ENCODE measurements at places on chromosomes 16 and 17.

DNA sequence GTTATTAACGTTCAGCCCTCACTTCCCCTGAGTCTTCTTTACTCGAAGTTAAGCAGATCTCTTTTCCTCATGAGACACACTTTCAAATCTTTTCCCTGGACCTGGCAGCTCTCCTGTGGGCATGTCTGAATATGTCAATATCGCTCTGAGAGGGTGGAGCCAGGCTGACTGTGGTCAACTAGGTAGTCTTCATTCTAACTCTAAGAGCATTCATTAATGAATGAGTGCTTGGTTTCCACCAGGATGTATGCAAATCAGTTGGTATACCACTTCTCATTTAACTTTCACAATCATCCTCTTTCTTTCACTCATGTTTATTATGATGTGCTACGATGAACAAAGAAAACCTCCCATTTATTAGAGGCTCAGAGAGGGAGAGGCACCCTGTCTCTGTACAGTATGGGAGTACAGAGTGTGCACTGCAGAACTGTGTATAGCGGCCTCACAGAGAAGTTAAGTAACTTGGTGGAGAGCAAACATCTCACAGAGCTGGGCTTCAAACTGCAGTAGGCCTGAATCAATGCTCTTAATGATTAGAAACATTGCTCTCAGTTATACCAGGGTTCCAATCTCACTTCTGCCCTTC is 39.9 kb downstream of the OTOA start:
- DNase-seq = no peak

DNA sequence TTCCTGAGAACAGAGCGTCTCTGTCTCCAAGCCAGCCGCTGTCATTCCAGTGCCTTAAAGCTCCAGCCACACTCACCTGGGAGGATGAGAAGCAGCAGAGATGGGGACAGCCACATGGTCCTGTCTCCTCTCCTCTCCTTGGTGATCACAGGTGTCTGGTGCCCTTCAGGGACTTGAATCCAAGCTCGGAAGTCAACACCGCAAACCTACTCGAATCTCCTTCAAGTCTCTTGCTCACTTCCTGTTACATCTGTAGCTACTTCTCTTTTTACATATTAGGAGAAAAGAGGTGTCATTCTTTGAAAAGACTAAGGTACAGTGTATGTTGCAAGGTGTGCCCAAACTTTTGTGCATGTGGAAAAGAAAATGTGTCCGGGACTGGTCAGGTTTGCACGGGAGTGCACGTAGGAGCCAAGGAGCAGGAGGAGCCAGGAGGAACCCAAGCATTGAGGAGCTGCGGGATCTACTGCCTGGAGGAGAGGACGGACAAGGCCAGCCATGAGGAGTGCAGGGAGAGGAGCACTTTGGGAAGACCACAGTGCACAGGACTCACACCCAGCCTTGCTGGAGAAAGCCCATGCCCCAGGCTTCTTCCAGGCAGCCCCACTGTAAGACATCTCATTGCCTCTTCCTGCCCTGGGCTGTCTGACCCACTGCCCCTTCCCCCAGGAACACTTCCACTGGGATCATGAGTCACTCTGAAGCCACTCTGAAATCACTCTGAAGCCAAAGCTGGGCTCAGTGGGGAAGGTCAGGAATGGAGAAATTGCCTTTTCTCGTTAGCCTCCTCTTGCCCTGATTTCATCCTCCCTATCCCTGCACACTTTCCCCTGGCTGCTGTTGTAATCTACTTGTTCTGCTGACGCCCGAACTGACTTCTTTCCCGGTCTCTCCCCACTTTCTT is at the start of gene CD300LD:
TSS of gene CD300LD (minus strand) at position 197 of the 904 bp plus-strand sequence. CDS start at position 116, 81 bp downstream.
- DNase-seq = peak; percentile 37

DNA sequence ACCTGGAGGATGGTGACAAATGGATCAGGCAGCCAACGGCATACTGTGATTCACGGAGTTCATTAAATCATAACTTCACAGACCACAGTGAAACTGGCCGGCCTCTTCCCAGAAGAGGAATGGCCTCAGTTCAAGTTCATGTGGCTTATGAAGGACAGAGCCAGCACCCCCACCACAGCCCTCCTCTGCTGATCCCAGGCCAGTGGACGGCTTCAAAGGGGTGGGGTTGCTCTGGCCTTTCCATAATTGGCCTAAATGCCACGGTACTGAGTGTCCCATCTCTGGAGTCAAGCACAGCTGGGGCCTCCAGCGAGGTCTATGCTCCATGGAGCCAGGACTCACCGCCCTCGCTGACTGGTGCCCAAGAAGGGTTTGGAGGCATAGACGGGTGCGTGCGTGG is 21.4 kb downstream of the GALNS start:
- DNase-seq = no peak

GRCh38 chr17:57197466-57198071 is 58.8 kb upstream of the MSI2 start:
- DNase-seq = no peak

GRCh38 chr17:82083533-82084359 is 14.3 kb downstream of the FASN start:
- no peak for DNase-seq

DNA sequence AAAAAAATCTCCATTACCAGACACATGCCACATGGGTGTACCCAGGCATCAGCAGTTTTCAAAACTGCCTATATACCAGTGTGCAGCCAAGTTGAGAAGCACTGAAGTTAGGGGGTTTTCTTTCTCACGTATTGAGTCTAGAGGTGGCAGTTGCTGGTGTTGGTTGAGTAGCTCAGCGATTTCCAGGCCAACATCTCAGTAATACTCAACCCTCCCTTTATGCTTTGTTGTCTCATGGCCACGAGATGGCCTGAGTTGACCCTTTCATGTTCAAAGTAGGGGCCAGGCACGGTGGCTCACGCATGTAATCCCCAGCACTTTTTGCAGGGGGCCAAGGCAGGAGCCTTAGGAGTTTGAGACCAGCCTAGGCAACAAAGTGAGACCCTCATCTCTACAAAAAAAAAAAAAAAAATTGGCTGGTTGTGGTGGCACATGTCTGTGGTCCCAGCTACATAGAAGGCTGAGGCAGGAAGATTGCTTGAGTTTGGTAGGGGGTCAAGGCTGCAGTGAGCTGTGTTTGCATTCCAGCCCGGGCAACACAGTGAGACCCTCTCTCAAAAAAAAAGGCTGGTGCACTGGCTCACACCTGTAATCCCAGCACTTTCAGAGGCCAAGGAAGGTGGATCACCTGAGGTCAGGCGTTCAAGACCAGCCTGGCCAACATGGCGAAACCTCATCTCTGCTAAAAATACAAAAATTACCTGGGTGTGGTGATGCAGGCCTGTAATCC is 10.8 kb downstream of the LRRC3C start:
- no peak for DNase-seq

DNA sequence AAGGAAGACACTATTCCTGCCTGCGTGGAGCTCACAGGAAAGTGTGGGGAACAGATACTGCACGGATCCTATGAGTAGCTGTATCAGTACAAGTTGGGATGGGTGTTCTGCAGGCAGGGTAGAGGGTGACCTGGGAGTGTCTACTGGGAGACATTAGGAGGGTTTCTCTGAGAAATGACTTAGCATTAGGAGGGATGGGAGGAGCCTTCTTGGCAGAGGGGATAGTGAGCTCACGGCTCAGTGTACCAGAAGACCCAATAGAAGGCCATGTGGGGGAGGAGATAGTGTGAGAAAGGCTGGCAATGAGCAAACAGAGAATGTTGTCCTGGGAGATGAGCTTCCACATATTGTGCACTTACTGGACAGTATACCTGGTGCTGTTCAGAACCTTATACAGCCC is 109.1 kb downstream of the MSI2 start:
- DNase-seq = no peak

GRCh38 chr16:49782405-49782804 is 73.5 kb downstream of the ZNF423 start:
- no peak for DNase-seq

- DNase-seq = peak; percentile 39
Observed at GRCh38 chr16:67719778-67720144, 645 bp upstream of the GFOD2 start.

DNA sequence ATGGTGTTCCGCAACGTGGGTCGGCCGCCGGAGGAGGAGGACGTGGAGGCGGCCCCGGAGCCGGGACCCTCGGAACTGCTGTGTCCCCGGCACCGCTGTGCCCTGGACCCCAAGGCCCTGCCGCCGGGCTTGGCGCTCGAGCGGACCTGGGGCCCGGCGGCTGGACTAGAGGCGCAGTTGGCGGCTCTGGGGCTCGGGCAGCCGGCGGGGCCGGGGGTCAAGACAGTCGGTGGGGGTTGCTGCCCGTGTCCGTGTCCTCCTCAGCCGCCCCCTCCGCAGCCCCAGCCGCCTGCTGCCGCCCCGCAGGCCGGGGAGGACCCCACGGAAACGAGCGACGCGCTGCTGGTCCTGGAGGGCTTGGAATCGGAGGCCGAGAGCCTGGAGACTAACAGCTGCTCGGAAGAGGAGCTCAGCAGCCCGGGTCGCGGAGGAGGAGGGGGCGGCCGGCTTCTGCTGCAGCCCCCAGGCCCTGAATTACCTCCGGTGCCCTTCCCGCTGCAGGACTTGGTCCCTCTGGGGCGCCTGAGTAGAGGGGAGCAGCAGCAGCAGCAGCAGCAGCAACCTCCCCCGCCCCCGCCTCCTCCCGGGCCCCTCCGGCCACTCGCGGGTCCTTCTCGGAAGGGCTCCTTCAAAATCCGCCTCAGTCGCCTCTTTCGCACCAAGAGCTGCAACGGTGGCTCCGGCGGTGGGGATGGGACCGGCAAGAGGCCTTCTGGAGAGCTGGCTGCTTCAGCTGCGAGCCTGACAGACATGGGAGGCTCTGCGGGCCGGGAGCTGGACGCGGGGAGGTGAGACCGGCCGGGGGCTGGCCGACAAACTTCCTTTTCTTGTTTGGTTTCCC is 821 bp downstream of the SOCS7 start:
- no peak for DNase-seq

DNA sequence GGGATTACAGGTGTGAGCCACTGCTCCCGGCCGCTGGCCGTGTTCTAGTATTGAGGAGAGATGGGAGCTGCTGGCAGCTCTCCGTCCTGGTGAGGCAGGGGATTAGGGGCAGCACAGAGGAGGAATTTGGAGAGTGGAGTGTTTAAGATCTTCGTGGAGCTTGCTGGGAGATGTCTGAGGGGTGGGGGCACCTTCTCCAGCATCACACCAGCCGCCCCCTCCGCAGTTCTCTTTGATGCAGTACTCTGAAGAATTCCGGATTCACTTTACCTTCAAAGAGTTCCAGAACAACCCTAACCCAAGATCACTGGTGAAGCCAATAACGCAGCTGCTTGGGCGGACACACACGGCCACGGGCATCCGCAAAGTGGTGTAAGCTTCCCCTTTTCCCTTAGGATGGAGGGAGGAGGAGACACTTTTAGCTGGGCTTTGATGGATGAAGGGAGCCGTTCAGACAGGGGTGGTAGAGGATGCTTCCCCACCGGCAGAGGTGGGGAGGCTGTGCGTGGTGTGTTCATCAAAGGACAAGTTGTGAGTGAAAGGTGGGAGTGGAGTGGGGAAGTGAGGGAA is 11.9 kb downstream of the ITGAM start:
- no peak for DNase-seq

DNA sequence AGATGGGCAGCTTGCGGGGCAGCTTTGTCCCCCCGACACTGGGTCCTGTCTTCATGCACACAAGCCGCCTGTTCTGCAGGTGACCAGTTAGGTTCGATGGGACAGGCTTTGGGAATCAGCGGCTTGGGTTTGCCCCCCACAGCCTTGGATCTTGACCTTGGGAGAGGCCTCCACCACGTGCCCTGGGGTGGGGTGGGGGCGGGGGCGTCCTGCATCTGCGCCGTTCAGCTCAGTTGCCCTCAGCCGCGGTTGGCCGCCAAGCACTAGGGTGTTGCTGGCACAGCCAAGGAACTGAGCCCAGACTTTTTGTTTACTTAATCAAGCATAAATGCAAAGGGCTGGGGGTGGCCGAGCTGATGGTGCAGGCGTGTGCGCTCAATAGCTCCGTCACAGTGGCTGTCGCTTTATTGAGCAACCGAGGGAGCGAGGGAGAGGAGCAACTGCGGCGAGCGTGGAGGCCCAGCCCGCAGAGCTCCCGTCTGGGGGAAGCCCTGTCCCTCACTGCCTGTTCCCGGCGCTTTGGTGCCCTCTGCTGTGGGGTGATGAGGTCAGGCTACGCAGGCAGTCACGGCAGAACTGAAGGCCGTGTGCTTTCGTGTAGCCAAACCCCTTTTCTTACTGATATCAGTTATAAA is 33.9 kb downstream of the JPH3 start:
- peak; percentile 77 for DNase-seq

- no peak for DNase-seq
Observed at GRCh38 chr17:10699856-10700255, 2.5 kb downstream of the ADPRM start.

- DNase-seq = no peak
Observed at GRCh38 chr17:75885431-75885830, 7.0 kb upstream of the TRIM47 start.

DNA sequence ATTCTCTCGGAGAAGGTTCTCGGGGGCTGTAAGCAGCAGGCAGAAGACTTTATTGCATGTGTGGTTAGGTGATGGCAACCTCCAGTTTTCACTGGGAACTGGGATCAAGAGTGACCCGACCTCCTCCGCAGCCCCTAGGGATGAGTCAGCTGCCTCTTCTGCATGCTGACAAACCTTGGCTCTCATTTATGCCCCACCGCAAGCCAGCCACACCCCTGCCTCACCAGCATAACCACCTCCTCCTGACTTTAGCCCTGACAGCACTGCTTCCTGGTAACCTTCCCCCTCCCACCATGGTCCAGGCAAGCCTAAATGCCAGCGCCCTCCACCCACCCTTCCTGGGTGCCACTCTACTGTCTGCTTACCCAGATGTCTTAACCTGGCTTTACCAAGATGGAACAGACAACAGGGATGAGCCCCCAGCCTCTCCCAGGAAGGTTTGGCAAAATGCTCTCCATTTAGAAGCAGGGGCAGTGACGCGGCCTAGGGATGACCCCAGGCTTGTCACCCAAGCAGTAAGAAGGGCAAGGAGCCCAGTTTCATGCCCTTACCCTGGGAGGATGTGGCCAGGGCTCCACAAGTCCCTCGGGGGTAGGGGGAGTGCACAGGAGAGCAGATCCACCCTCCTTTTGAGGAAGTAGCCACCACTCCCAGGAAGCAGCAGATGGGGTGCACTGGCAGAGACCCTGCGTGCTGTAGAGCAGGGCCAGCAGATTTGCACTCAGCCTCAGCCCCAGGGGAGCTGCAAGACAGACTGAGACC is 73.5 kb downstream of the GOSR1 start:
- no peak for DNase-seq

- DNase-seq = no peak
Observed at GRCh38 chr16:27193300-27193990, 9.9 kb upstream of the KDM8 start.

DNA sequence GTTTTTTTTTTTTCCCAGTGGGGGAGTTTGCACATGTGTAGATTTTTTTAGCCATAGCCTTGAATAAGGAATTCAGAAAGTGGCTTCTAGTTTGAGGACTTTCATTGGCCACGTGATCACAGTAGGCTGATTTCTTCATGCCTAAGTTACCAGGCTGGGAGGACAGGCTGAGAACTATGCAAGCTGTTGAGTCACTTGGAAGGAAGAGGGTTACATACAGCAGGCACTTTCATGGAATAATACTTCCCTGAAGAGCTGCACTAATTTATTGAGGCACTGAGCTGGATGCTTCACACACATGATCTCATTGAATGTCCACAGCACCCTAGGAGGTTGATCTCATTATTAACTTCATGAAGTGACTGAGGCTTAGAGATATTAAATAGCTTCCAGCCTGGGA is 22.8 kb downstream of the PRKCB start:
- no peak for DNase-seq

- no peak for DNase-seq
Observed at GRCh38 chr16:88901718-88902337, 35.4 kb upstream of the PABPN1L start.

- DNase-seq = no peak
Observed at GRCh38 chr17:72118335-72119076, 2.3 kb upstream of the SOX9 start.
